Upper lobe of left lung (tissue), 6 donors: ENCODE measurements at places on chromosomes 12 and 14. TPM values are rescaled to one million over a fixed set of nuclear protein-coding genes. Genes with fewer than 3 reads are reported as not detected.

- DNase-seq = no peak
Measured at GRCh38 chr14:22177870-22178269, 411.2 kb downstream of the DAD1 start.

The INHBC gene
- total RNA-seq = not detected

DNA sequence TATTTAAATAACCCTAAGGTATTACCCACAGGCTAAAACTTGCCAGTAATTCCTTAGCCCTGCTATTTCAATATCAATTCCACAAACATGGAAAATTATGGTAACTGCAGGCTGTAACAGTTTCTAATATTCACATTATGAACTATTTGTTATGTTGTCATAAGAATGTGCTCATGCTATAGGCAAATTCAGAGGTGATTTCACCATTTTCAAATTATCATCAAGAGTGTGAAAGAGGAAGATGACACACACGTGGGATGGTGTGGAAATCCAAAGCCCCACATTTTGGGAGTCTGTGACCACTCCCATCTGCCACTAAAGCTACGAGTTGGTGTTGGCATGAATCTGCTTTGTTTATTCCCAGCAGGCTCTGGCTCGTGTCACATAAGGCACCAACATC is 5.9 kb upstream of the MYO1A start:
- DNase-seq = no peak

The GALNT9 gene
- not detected for total RNA-seq

GRCh38 chr14:56561606-56562005 is 18.0 kb upstream of the TMEM260 start:
- DNase-seq = no peak

The KLHDC2 gene
- total RNA-seq = 64.6 TPM

The GDF3 gene
- not detected for total RNA-seq

GRCh38 chr12:76084863-76085519 is 506 bp upstream of the NAP1L1 start:
- DNase-seq = peak; percentile 89

- DNase-seq = no peak
Measured at GRCh38 chr14:72389200-72389599, 457.0 kb downstream of the RGS6 start.
